ENCODE measurements at places on chromosomes 3 and 15.

DNA sequence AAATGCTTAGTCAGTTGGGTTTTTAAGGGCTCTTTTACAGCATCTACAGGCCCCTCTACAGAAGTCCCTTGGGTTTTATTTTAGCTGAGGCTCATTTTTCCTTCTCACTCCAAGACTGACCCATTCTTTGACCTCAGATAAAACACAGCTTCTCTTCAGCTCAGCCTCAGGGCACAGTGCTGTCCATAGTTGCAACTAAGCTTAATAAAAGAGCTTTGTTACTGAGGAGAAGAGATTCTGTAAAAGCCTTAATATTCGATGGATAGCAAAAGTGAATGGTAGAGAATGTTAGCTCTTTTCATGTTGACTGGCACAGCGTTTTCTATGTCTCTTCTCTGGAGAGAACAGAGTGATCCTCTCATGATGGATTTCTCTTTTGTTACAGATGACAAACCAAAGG, 277.9 kb downstream of the BBX start:
- no peak for DNase-seq

- DNase-seq = no peak
These were observed 25.1 kb downstream of the SMAD3 start for GRCh38 chr15:67090297-67091070.

DNA sequence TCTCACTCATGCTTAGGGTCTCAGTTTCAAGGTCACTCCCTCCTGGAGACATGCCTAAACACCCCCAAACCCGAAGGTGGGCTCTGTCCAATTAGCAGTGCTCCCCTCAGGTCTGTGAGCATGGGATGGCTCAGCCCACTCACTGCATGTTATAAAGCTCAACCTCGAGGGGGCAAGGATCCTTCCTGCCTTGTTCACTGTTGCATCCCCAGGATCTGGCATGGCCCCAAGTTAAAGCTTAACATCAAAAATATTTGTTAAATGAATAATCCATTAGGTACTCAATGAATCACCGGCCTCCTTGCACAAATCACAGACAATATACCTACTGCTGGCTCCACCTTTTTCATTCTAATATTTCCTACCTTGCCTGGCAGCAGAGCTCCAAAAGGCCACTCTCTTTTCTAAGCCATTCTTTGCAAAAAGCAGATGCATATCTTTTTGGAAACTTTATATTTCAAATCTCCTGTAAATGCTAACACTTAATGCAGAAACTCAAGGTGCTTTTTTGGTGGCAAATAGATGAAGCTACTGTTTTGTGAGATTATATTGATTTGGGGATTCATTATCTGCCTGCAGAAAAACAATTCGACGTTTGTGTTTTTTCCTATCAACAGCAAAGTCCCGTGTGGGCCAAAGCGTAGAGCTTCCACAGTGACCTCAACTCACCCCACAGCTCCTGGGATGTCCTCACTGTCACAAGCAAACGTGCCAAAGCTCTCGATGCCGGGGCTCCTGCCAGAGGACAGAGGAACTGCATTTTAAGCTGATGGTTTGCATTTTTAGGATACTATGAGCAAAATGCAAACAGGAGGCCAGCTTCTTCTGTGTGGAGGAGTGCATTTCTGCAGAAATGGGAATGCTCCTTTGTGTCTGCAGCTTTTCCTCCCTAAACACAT, 35.4 kb downstream of the PCOLCE2 start:
- no peak for DNase-seq

- DNase-seq = peak; percentile 16
These were observed 511.9 kb downstream of the GBE1 start for GRCh38 chr3:81249540-81250029.

GRCh38 chr3:15743587-15744009, 54.2 kb downstream of the ANKRD28 start:
- DNase-seq = no peak

GRCh38 chr3:120473896-120474675, 23.3 kb upstream of the FSTL1 start:
- no peak for DNase-seq

- no peak for DNase-seq
These were observed 55.5 kb downstream of the LRRC28 start for GRCh38 chr15:99306694-99307338.

GRCh38 chr3:40719660-40720287, 195.0 kb downstream of the ZNF621 start:
- no peak for DNase-seq

GRCh38 chr3:31709005-31709404, 176.3 kb downstream of the STT3B start:
- DNase-seq = no peak

- DNase-seq = no peak
These were observed 10.2 kb downstream of the PLSCR5 start for GRCh38 chr3:146594843-146595482.

DNA sequence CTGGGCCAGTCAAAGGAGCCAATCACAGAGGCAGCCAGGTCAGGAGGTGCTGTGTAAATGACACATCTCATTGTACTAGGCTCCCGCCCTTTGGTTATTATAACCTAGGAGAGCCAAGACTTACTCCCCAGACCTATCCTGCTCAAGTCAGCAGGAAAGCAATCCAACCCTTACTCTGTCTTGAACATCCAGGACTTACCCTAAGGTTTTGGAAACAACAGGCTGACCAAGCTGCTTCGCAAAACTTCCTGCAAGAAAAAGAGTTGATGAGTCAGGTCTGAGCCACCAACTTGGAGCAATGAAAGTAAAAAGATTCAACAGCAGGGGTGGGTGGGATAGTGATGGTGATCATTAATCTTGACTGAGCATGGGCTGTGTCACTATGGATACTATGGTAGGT, 144.4 kb downstream of the MYLK start:
- no peak for DNase-seq

DNA sequence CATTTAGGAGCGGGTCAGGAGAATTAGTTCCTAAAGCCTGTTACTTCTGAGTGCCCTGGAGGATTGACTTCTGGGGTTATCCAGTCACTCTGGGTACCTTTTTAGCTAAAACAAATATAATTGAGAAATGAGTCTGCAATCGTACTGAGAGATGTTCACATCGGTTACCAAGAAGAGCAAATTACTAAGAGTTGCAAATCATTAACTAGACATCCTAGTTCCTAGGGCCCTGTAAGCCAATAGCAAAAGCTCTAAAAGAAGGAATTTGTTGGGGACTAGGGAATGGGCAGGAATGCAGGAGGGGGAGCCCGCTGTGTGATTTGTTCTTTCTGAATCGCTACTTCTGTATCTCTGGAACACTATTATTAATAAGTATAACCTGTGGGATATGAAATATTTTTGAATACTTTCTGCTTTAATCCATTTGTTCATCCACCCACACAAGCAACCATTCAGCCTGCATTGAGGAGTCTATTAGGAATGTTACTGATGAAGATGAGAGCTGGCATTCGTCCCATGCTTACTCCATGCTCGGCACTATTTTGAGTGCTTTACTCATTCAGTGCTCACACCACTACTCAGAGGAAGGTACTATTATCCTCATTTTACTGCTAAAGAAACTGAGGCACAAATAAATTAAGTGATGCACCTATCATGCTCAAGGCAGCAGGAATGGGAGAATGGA, 31.5 kb upstream of the KY start:
- no peak for DNase-seq

DNA sequence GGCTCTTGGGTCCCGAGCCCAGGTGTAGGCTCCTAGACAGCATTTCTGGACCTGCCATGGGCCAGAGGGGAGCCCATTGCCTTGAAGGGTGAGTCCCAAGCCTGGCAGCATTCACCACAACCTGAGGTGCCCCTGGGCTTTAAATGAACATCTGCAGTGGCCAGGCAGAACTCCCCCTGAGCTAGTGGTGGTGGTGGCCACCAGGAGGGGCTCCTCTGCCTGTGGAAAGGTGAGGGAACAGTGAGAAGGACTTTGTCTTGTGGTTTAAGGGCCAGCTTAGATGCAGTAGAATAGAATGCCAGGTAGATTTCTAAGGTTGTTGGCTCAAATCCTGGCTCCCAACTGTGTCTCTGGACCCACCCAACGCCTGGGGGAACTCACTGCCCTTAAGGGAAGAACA, 55.6 kb downstream of the CASR start:
- DNase-seq = no peak

GRCh38 chr3:8622873-8623691, 21.5 kb downstream of the SSUH2 start:
- no peak for DNase-seq

DNA sequence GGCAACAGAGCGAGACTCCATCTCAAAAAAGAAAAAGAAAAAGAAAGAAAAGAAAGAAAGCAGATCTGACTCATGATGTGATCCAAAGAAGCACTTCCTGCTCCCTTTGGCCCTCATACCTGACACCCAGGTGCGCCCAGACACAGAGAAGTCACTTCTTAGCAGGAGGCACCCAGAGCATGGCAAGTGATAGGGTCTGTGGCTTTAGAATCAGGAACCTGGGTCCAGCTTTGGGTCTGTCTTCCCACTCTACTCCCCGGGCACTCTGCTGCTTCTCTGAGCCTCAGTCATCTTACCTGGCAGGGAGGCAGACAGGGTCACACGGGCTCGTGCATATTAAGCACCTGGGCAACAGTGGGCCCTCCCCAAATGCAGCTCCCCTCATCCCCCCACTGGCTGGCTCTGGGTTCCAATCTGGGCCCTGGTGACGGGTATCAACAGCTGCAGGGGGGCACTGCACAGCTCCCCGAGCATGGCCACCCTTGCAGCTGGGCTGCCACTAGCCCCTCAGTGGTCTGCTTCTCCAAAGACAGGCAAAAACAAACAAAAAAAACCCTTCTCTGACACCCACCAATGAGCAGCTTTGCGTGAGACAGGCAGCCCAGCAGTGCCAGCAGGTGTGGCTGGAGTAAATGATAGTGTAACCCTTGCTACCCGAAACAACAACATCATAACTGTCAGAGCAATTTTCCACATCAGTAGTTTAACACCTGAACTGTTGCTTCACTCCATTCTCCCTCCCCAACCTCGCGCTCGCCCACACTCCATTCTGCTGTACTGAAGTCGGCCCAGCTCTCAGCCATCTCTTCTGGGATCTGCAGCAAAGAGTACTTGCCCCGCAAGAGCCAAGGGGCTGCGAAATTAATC, 99.8 kb downstream of the MEGF11 start:
- DNase-seq = no peak

GRCh38 chr15:75551091-75551490, 28.0 kb downstream of the PTPN9 start:
- DNase-seq = no peak

- no peak for DNase-seq
These were observed 82.1 kb downstream of the FLNB start for GRCh38 chr3:58090351-58090750.

DNA sequence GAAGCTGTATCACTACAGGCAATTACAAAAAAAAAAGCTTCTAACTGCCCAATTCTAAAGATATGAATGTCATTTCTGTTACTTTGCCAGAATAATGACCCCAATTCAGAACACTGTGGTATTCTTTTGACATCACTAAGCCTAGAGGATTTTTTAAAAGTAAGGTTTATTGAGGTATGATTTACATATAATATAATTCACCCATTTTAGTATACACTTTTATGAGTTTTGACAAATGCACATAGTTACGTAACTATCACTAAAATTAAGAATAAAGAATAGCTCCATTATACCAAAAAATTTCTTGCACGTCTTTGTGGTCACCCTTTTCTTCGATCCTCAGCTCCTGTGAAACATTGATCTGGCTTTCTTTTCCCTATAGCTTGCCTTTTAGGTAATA, 74.0 kb upstream of the PLSCR5 start:
- DNase-seq = no peak

DNA sequence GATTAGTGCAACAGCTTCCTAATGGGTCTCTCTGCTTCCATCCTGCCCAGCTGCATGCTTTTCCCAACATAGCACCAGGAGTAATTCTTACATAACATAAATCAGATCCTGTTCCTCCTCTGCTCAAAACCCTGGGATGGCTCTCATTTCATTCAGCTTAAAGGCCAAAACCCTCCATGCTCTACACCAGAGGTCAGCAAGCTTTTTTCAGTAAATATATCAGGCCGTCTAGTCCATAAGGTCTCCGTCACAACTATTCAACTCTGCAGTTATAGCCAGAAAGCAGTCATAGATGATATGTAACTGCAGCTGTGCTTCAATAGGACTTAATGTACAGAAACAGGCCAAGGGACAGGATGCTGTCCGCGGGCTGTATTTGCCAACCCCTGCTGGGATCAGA, 202.8 kb upstream of the UBE2E2 start:
- DNase-seq = no peak

- no peak for DNase-seq
These were observed 53.2 kb upstream of the SRGAP3 start for GRCh38 chr3:9302425-9303181.

DNA sequence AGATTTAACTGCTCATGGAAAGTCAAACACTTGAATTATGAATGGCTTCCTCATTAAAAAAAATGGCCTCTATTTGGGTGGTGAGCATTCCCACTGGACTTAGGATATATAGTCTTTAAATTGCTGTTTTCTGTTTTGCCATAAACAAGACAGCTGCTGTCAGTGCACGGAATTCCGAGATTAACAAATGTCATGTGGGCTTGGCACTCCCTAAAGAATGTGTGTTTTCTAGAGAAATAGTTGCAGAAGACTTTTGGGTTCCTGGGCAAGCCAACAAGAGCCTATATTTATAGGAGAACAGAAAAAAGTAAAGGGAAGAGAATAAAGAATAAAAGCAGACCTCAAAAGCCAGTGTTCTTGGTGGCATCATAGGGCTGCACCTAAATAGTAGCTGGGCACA, 13.6 kb upstream of the TFG start:
- no peak for DNase-seq

- DNase-seq = no peak
These were observed 1.1 kb upstream of the EIF2B5 start for GRCh38 chr3:184133840-184134745.

DNA sequence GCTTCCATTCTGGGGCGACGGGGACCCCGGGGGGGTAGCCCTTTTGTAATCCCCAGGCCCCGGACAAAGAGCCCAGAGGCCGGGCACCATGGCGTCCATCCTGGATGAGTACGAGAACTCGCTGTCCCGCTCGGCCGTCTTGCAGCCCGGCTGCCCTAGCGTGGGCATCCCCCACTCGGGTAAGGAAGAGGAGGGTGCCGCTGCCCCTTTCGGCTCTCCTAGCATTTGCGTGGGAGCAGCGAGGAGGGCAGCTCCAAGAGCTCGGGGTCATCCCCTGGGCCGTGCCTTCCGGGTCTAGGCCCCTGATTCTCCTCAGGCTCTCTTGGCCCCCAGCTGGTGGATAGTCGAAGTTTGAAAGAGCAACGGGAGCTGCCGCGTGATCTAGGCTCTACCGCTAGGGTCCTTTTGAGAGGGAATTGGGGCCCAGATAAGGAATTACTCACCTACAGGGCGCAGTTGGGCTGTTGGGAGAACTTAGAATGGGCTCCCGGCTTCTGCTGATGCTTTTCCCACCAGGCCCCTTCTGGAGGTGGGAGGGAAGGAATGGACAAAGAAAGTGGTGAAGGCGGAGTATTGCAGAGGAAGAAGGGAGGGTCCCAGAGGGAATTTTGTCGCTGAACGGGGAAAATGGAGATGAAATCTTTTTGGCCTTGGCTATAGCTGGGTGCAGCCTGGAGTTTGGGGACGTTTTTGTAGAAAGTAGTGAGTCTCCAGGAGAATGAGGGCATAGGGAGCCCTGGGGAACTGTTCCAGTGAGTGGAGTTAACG, 615 bp downstream of the VPS18 start:
- no peak for DNase-seq

GRCh38 chr3:40504636-40505430, 1.0 kb upstream of the ZNF620 start:
- peak; percentile 99 for DNase-seq

Measured in AG04449 (cell line).